GM12878 (cell line): ENCODE measurements at places on chromosomes 13 and 19.

DNA sequence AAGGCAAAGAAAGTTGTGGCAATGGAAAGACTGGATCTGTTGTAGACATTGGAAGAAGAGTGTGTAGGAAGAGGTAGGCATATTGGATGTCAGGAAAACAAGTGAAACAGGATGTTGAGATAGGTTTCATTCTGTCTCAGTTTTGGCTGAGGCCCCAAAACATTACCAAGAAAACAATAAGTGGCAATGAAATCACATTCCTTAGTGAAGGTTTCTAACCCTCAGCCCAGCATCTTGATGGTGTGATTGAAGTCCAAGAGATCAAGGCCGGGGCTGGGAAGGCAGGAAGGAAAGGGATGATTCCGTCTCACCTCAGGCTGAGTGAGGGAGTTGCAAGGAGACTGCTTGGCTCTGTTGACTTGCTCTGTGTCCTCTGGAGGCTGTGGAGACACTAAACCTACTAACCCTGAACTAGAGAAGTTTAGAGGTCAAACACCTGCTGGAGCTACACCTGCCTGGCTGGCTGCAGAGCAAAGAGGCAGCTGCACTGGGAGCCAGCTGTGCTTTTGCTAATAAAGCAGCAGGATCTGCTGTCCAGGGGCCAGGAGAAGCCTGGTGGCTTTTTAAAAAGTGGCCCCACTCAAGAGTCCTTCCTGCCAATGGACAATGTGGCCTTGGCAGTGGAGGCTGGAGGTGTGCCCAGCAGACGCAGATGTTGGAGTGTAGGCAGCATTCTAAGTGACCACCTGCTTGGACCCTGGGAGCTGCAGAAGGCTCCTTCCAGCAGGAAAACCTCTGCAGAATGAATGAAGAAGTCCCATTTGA, 53.6 kb downstream of the DGKH start:
- DNase-seq, result no peak

DNA sequence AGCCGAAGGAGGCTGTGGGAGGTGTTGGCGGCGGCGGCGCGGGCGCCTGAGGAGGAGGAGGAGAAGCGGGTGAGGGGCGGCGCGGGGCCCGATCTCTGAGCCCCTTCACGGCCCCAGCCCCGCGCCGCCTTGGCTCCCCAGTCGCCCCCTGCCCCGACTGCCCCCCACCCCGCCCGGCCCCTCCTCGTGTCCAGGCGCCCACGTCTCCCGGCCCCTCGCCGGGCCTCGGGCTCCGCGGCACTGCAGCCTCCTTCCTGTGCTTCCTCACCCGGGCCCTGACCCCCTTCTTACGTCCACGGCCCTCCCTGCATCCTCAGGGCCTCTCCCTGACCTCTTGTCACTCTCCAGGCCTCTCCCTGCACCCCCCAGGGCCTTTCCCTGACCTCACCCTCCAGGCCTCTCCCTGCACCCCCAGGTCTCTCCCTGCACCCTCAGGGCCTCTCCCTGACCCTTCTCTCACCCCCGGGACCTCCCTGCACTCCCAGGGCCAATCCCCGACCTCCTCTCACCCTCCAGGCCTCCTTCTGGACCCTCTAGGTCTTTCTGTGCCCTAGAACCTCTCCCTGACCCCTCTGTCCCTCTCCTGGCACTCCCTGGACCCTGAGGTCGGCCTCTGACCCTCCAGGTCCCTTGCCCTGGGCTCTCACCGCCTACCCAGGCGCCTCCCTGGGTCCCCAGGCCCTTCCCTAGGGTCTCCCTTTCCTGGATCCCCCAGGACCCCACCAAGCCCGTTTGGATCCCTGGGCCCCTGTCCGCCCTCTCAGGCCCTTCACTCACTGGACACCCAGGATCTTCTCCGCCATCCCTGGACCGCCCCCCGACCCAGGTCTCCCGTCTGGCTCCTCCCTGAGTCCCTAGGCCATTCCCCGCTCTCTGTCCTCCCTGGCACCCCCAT, 460 bp downstream of the KMT5C start:
- no peak for DNase-seq

- no peak for DNase-seq
Observed at GRCh38 chr13:64855506-64855905, 2374.6 kb downstream of the PCDH9 start.

DNA sequence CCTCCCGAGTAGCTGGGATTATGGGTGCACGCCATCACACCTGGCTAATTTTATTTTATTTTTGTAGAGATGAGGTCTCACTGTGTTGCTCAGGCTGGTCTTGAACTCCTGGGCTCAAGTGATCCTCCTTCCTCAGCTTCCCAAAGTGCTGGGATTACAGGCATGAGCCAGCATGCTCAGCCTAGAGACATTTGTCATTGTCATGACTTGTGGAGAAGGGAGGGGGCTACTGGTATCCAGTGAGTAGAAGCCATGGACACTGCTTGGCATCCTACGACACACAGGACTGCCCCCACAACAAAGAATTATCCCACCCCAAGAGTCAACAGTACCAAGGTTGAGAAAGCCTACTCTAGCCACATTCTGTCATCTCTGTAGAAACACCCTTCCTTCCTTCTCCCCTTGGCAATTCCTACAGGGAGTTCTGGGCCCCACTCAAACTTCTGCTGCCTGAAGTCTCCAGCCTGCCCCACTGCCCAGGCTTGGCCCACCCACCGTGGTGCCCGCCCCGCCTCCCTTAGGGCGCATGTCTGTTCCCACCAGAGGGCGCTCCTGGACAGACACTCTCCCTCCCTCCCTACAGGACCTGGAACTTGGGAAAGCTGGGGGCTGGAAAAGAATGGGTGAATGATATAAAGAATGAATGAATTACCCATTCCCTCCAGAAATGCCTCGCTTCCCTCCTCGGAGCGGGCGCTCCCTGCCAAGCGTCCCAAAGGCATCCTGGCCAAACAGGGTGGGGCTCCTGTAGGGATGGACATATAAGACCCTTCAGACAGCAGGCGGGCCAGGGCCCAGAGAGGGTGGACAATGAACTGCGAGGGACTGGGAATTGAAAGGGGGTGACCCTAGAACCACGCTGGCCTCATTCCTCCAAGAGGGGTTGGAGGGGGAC, 5.5 kb upstream of the EMP3 start:
- DNase-seq, result no peak

- no peak for DNase-seq
Observed at GRCh38 chr13:111476197-111476596, 155.8 kb downstream of the TEX29 start.

DNA sequence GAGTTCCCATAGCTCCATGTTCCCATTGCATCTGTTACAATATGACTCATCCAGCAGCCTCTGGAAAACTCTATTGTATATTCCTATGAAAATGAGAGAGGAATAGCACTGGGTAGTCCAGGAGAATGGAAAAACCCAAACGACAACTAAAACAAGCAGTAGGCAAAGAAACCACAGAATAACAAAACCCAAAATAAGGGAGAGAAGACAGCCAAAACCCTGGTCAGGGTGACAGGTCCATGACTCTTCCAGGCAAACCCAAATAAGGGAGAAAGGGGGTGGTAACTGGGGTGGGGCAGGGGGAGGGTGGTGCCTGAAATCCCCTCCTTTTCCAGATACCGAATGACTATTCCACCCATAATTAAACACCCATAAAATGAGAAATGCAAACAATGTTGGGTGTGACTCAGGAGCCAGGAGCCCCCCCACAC, 4.0 kb upstream of the ZNF8 start:
- DNase-seq, result no peak

- DNase-seq, result peak; percentile 12
Observed at GRCh38 chr13:69565334-69565733, 542.3 kb upstream of the ATXN8OS start.

DNA sequence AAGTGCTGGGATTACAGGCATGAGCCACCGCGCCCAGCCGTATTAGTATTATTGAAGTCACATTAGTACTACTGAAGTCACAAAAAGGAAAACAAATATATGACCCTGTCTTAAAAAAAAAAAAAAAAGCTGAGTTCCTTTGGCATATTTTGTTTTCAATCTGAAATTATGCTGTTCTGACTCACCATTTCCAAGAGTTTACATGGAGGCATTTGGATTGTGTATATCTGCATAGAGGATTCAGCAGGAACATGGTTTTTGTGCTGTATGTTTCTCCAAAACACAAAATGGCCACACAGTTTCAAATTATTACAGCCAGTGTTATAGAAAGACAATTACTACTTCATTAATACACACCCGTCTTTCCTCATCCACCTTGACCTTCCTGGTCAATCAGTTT, 103.5 kb upstream of the TSC22D1 start:
- no peak for DNase-seq

GRCh38 chr13:112885782-112886268, 83.2 kb upstream of the MCF2L start:
- DNase-seq, result no peak

DNA sequence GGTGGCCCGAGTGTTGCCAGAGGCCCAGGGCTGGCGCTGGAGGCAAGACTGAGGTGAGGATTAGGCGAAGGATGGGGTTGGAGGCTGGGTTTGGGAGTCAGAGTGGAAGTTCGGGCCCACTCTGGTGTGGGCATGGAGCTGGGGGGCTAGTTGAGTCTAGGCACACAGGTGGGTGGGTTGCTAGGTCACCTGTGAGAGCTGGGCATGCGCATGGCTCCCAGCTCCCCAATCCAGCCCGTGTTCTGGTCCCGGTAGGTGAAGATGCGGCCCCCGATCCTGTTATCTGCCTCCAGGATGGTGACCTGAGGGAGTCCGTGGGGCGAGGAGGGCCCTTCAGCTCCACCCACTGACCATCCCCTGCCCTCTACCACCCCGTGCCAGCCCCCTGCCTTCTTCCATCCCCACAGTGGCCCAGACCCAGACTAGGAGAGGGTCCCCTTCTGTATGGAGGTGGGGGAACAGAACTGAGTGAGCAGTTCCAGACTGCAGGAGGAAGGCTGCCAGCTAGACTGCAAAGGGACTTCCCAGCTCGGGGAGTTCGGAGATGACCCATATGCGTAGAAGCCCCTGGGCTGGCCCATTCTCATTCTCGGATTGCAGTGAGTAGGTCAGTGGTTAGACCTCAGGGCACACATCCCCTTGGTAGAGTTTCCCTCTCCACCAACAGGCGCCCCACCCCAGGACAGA, 1.7 kb downstream of the IL4I1 start:
- DNase-seq, result no peak

DNA sequence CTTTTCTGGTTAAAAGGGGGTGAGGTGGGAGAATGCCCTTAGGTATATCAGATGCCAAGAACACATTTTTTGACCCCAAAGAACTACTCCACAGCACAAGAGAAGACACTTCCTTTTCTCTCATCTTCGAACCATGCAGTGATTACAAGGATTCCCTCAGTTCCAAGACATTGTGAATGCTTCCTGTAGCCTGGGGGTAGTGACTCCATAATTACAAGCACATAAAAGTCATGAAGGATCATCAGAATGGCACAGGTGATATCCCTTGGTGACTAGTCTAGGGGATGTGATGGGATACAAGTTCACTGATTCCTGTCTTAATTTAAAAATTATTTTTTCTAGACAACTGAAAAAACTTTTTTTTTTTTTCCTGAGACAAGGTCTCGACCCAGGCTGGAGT, 78.0 kb downstream of the ZC3H13 start:
- DNase-seq, result no peak

- DNase-seq, result peak; percentile 34
Observed at GRCh38 chr13:80454245-80454644, 113.3 kb upstream of the SPRY2 start.

DNA sequence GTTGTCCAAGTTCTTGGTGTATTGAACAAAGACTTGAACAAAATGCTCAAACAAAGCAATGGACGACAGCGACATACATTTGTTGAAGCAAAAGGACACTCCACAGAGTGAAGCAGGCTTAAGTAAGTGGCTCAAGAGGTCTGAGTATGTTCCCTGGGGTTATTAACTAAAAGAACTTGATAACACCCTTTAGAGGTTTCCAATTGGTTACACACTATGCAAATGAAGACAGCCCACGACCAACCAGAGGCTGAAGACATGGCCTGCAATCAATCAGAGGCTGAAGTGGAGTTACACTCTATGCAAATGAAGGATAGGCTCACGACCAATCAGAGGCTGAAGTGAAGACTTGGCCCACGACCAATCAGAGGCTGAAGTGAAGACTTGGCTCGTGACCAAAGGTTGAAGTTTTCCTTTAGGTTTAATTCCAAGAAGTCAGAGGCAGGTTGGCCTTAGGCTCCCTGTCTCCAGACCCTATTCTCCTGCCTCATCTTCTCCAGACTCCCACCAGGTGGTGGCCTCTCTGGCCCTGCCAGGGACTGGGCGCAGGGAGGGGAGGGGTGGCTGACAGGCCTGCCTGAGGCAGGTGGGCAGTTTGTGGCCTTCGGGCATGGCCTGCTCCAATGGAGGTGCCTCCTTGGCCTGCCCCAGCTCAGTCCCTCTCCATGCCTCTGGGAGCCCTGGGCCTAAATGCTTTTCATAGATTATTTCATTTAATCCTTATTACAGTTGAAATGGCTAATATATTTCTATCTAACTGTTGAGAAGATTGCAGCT, 38.1 kb downstream of the CCDC169 start:
- no peak for DNase-seq

- DNase-seq, result no peak
Observed at GRCh38 chr13:110244976-110245375, 62.0 kb downstream of the COL4A1 start.

GRCh38 chr13:73440296-73440895, 381.6 kb downstream of the KLF5 start:
- no peak for DNase-seq

GRCh38 chr19:8500158-8500557, 2.3 kb downstream of the PRAM1 start:
- DNase-seq, result no peak

DNA sequence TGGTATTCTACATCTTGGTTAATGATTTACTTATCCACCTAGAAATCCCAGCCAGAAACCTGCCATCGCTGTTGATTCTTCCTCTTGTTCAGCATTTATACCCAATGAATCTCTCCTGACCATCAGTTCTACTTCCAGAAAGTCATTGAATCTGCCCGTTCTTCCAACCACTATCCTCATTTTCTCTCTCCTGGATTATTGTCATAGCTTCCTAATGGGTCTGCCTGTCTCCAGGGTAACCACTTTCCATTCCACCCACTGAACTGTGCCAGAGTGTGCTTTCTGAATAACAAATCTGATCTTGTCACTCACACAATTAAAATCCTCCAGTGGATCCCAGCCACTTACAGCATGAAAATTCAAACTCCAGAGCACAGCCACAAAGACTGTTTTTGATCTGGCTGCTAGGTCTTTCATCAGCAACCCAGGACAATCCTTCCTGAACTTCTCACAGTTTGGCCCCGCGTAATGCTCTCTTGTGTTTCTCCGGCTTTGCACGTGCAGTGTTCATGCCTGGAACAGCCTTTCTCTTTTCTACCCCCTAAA, 330.6 kb downstream of the SPRY2 start:
- DNase-seq, result no peak

DNA sequence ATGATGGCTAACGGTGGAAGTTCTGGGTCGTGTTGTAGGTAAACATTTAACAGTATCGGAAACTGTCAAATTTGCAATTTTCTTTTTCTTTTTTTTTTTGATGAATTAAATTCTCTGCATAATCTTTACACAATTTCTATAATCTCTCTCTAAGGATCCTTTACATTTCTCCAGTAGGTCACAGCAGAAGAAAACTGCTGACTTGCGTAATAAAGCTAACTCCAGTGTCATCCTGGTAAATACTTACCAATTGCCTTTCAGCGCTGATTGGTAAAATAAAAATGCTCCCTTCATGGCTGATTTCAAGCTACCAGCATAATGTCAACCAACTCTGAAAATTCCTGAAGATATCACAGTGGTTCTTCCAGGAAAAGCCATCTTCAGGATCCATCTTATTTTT, 510.5 kb upstream of the ATXN8OS start:
- DNase-seq, result no peak
